Omental fat pad (tissue), 4 donors: ENCODE measurements at places on chromosomes 2 and 18. TPM values are rescaled to one million over a fixed set of nuclear protein-coding genes. Genes with fewer than 3 reads are reported as not detected.

DNA sequence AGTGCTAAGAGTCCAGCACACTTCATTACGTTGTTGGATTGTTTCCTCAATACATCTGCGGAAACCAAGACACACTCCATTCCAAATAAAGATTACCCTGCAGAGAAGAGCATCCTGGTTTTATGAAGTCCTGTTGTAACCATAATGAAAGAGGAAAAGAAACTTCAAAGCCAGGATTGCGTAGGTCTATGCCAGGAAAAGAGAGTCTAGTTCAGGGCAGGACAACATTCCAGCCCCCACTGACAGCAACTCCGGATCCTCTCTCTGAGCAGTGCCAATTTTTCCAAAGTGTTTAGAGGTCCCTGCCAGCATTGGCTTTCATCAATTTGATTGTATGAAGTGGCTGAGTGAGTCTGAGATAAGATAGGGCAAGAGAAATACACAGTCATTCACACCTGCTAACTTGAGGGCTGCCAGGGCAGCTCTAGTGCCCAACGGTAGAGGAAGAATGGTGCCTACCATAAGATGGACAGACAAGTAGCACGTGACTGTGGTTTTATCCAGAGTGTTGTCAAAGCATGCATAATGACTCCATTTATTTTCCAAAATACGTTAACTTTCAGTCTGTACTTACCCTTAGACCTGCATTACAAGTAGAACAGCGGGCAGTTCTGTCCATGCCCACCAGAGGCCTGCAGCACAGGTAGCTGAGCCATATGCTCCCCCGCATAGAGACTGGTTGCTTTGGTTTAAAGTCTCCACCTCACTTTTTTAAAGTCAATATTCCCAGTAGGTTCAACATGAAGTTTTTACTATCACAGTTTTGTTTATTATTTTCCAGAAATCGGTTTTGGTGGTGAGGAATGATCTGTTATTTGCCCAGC is 23.7 kb downstream of the PIEZO2 start:
- DNase-seq: no peak

GRCh38 chr18:79384151-79384807 is 11.5 kb upstream of the NFATC1 start:
- DNase-seq: no peak

GRCh38 chr2:43553341-43553855 is 42.4 kb downstream of the THADA start:
- no peak for DNase-seq

- DNase-seq: no peak
These were observed 268.2 kb downstream of the RPIA start for GRCh38 chr2:88959480-88960204.

- no peak for DNase-seq
These were observed 155.3 kb downstream of the DDX1 start for GRCh38 chr2:15746703-15747550.

GRCh38 chr2:42117923-42118753 is 51.0 kb upstream of the EML4 start:
- no peak for DNase-seq

GRCh38 chr18:24227977-24228666 is 89.3 kb downstream of the CABYR start:
- no peak for DNase-seq

DNA sequence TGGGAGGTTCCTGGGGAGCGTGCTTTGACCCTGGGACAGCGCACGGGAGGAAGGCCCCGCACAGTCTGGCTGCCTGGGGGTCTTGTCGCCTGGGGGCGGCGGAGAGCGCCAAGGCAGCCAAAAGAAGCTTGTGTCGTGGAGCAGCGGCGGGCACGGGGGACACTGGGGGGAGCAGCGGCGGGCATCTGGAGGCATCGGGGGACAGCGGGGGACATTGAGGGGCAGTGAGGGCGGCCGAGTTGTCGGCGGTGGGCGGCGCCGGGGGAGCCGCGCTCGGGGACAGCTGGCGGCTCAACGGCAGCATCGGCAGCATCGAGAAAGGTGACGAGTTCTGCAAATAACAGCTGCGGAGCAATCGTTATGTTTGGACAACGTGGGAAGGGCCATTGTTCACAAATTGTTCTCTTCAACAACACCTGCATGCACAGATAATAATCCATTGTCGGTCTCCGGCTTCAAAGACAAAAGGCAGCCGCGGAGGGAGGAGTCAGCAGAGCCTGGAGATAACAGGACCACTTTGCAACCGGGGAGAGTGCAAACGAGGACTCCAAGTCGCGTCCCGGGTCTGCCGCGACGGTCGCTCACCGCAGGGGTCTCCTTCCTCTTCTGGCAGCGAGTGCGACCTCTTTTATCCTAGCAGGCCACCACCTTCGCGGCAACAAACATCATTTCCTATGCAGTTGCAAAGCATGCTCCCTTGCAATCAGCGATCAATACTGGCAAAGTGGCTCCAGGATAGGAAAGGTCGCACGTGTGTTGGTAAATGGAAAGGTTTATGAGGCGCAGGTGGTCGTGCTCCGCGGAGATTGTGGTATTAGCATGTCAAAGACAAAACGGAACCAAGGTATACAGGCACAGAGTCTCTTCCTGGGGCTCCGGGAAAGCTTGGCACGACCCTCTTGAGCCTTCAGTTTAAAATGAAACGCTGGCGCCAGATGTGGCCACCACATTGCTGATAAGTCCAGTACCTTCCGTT is 132.3 kb upstream of the DLX2 start:
- DNase-seq: no peak

DNA sequence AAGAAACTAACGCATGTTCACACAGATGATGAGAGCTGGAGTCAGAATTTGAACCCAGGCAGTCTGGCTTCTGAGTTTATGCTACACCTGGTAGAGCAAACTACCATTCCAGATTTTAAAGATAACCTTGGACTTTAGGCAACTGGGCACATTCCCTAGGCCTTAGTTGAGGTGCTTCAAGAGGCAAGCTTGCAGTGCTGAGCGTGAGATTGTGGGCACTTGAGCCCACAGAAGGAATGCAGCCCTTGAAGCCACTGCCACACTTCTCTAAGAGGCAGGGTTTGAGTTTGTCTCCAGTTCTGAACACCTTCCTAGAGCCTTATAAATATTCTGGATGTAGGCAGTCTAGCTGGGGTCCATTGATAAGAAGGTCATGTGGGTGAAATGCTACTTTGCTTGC is 216.1 kb upstream of the SLC14A2 start:
- DNase-seq: no peak

DNA sequence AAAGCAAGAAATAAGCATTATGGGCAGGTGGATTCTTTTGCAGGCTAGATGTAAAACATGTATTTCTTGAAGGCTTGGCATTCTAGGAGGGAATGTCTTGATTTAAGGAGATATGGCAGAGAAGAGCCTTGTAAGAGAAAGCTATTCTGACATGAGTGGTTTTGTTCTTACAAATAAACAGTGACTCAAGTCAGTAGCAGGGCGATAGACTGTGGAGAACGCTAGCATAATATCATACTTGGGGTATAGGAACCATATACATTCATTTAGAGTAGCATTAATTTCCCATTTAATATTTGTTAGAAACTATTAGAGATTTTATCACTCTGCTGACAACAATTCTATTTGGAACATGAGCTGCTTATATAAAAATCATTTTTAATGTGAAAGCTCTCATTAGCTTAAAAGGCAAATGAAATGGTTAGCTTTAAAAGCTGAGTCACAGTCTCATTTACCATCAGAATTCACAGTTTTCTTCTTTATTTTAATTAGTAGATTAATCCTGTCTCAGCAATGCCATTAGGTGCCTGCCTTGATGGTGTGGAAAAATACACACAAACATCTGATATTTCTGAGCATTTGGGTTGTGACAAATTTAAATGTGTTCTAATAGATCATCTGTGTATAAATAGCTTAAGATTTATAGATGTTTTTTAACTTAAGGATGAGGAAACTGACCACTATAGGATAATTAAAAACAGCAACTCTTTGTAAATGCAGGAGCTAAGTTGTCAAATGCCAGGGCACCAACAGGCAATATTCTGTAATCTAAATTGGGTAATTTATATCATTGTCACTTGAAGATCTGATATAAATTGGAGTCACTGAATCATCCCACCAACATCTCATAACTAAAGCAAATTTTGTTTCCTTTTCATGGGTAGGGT is 276.7 kb downstream of the PLCL1 start:
- DNase-seq: no peak

GRCh38 chr18:12254136-12254819 is at the start of gene CIDEA:
TSS of gene CIDEA (plus strand) at chr18:12254361. CDS start at chr18:12254384, 23 bp downstream.
- DNase-seq: no peak

DNA sequence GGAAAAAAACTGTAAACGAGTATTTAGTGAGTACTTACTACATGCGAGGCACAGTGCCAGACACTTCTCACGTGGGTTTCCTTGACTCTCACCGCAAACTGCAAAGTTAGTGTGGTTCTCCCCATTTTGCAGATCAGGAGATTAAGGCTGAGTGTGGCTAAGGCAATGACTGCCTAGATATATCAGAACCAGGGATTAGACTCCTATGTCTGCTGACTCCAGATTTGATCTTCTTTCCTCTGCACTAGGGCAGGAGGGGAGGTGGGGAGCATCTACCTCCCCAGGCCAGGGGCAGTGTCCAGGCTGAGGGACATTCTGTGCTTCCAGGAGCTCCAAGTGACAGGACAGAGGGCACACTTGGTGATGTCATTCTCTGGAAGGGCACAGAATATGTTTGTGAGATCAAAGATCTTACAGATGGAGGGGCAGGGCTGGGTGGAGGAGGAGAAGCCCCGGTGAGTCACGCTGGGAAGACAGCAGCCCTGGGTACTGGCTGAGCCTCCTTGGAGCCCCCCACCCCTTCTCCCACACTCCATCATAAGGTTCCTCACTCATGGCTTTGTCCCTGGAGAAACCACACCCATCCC is 92.4 kb downstream of the RHOB start:
- no peak for DNase-seq

GRCh38 chr2:174078275-174078674 is 113.1 kb upstream of the SP3 start:
- no peak for DNase-seq

DNA sequence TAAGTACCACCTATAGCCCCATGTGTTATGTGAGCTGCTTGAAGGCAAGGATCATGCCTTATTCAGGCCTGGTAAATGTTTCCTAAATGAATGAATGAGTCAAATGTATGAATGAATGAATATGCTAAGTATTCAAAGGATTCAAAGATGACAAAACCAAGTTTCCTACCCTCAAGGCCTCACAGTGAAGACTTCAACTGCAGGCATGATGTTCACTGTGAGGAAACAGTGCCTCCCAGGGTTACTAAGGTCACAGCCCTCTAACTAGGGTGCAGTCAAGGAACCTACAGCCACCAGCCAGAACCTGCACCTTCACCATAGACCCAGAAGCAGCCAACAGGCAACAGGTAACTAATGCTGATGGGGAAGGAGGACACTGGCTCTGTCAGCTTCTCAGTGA is 69.3 kb downstream of the SUMO1 start:
- no peak for DNase-seq

DNA sequence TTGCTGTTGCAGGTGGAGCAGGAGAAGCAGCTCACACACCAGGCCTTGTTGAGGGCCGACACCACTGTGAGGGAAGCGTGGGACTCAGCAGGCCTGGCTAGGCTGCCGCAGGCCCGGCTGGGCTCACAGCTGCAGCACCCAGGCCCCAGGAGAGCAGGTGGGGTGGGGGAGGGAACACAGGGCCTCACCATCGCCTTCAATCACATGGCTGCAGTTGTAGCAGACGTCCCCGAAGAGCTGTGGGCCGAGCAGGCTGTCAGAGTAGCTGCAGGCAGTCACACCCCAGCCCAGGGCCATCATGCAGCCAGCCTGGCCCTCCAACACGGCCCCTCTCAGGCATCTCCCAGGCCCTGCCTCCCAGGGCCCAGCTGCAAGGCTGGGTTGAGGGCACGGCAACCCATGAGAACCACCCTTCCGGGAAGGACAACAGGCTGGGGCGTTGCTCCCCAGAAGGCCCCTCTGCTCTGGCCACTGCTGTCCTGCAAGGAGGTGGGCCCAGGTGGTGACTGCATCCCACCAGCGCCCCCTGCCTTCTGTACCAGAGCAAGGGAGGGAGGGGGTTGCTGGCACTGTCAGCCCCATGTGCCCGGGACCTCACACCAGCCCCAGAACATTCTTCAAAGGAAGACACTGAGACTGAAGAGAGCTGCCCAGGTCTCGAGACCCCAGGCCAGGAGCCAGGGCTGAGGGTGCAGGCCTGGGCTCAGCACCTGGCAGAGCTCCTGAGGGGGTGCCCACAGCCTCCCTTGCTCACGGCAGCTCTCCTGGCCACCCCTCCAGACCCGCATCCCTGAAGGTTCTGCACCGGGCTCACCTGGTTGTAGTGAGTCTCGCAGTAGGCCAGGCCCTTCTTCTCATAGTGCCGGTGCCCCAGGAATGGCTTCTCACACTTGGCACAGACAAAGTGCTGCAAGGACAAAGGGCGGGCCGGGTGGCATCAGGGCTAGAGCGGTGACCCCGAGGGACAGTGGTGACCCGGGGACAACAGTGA is 5.6 kb upstream of the GPR17 start:
- no peak for DNase-seq

- DNase-seq: no peak
These were observed 85.5 kb downstream of the TGOLN2 start for GRCh38 chr2:85242321-85242720.

DNA sequence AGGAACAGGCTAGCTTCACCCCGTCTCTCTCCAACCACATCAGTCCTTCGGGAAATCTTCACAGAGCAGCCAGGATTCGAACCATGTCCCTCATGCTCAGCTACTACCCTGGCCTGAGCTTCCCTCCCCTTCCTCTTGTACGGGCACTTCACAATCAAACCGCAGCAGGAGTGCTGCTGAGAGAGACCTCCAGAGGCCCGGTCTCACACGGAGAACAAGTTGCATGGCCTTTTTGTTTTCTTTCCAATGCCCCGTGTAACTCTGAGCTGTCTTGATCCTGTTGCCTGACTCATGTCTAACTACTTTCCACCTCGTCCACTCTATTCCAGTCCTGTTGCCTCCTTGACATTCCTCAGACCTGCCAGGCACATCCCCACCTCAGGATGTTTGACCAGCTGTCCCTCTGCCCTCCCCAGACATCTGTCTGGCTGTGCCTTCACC is 25.4 kb downstream of the FBLN7 start:
- DNase-seq: no peak

GRCh38 chr2:105915005-105915558 is 170.4 kb downstream of the NCK2 start:
- no peak for DNase-seq

DNA sequence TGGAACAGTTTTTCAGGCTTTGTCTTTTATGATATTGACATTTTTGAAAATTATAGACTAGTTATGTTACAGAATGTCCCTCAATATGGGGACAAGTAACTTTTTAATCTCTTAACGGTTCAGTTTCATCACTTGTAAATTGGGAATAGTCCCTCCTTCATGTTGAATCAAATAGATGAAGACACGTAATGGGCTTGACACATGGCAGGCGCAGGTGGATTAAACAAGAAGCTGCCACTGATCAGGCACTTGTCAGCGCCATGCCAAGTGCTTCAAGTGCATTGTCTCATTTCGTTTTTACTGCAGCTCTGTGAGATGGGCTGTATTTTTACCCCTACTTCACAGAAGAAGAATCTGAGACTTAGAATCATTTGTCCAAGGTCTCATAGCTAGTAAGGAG is 9.5 kb upstream of the SMAD4 start:
- no peak for DNase-seq

SLC23A3 gene
- total RNA-seq: 1.1 TPM

CFAP210 gene
- total RNA-seq: 0.24 TPM

IL1RL1 gene
- 307 TPM for total RNA-seq

BCL2 gene
- total RNA-seq: 25.2 TPM

CERS6 gene
- 25.9 TPM for total RNA-seq

ANKRD30BL gene
- total RNA-seq: not detected

GULP1 gene
- total RNA-seq: 31.5 TPM

DLX1 gene
- total RNA-seq: not detected

ANKRD62 gene
- total RNA-seq: not detected
